ENCODE measurements at places on chromosomes 4 and X.

DNA sequence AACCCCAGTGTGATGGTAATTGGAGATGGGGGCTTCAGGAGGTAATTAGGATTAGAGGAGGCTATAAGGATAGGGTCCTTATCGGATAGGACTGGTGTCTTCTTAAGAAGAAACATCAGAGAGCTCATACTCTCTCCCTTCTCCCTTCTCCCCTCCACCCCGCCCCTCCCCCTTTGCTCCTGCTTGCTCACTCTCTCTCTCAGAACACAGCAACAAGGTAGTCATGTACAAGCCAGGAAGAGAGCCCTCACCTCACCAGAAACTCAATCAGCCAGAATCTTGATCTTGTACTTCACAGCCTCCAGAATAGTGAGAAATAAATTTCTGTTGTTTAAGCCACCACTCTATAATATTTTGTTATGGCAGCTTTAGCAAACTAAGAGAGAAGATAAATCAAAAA lies 4.5 kb downstream of the DDX60L start:
- DNase-seq = no peak

- no peak for DNase-seq
Measured at GRCh38 chr4:125225806-125226205, 88.9 kb upstream of the FAT4 start.

GRCh38 chr4:81919223-81919622 lies 447.5 kb upstream of the RASGEF1B start:
- DNase-seq = no peak

- no peak for DNase-seq
Measured at GRCh38 chr4:140168474-140168873, 14.5 kb upstream of the MAML3 start.

DNA sequence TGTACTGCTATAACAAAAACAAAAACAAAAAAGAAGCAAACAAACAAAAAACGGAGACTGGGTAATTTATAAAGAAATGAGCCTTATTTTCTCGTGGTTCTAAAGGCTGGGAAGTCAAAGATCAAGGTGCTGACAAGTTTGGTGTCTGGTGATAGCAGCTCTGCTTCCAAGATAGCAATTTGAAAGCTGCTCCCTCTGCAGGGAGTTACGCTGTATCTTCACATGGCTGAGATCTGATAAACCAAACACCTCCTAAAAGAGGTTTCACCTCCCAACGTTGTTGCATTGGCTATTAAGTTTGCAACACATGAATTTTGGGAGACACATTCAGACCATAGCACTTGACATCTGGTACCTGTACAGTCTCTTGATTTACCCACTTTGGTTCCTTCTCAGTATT lies 854.2 kb downstream of the CENPC start:
- DNase-seq = no peak

All from stimulated activated CD8-positive, alpha-beta memory T cell treated with anti-CD3 and anti-CD28 coated beads, Interleukin-2, amount 100 ng/mL, for 48 hours (primary cell).